ENCODE measurements at places on chromosomes 1 and 21.

- DNase-seq, result no peak
Observed at GRCh38 chr1:1624443-1625403, 7.2 kb upstream of the MMP23B start.

DNA sequence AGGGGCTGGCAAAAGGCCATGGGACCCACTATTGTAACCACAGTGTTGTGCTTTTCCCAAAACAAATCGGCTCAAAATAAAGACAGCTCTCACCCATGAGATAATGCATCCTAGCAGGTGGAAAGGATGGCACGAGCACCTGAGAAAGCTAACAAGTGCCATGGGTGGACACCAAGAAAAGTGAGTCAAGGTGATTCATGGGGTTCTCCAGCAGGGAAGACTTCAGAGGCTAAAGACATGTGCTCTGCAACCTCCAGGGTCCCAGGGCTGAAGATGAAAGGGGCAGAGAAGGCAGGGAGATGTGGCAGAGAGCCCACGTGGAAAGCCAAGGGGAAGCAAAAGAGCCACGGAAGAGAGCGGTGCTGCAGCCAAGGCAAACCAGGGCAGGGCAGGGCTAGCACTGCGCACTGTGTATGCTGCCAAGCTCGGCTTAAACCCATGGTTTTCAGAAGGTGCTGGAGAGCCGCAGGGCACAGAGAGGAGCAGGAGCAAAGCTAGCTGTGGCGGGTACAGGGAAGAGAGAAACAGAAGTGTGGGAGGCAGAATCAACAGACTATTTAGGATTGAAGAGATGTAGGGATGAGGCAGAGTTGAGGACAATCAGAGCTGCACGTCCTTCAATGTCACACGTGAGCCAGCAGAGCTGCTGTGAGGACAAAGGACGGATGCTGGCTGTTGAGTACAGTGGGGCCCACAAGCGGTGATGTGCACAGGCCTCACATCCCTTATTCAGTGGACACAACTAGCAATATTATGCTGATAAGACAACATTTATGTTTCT is 41.8 kb upstream of the C1orf198 start:
- no peak for DNase-seq

DNA sequence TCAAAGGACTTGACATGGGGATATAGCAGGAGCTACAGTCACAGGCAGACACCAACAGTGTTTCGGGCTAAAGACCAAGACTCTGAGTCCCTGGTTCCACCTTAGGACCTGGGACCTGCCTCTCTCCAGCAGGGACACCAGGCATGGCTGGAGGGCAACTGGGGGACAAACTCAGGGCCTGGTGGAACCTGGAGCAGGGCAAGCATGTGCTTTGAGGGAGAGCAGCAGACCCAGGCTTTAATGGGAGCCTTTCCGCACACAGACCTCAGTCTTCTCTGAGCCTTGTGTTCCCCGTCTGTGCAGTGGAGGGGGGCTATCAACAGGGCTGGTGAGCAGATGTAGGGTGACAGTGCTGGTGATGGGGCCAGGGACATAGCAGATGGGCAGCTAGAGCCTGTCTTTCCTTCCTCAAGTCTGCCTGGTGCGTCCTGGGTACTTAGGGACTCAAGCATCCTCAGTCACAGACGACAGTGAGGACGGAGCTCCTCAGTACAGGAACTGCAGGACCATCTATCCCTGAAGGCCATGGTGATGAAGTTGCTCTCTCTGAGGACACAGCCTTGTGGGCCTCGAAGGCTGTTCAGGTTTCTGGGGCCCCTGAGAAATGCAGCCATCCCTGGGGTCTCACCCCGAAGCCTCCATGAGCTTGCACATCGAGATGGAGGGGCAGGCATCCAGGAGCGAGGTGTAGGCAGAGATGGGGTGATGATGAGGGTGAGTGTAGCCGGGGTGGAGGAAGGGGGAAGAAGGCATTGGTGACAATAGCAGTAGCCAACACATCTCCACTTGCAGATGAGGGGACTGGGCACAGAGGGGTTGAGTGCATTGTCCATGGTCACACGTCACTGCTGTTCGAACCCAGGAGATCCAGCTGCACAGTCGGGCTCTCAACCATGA is 593.4 kb downstream of the PTPRU start:
- DNase-seq, result no peak

DNA sequence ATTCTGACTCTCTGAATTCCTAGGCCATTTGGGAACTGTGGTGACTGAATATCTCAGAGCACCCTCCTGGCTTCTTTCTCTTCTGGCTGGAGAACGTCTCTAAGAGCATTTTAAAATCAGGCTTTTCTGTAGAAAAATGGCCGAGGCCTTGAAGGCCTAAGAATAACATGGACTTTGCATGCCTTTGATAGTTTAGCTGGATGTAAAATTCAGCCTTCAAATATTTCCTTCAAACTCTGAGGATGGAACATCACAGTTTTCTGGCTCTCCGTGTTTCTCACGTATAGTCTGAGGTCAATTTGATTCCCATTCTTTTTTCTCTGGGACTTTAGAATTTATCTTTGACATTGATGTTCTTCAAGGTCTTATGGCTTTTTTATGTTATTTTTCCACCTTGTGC is 34.0 kb downstream of the ARHGEF16 start:
- no peak for DNase-seq

DNA sequence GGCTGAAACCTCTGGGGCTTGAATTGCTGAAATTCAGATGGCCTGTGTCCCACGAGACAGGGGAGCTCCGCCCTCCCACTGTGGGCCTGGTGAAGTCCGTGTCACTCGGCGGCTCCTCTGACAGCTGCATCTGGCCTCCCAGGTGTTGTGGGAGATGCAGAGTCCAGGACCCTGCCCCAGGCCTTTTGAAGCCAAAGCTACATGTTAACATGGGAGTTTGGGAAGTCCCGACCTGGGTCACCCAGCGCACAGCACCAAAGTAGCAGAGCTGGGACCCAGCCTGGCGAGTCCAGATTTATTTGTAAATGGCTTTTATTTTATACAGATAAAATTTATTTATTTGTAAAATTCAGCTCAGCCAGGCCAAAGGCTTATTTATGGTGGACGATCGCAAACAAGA is 28.9 kb downstream of the SLC37A1 start:
- DNase-seq, result no peak

- DNase-seq, result no peak
Observed at GRCh38 chr1:39525366-39526165, 34.1 kb downstream of the BMP8A start.

DNA sequence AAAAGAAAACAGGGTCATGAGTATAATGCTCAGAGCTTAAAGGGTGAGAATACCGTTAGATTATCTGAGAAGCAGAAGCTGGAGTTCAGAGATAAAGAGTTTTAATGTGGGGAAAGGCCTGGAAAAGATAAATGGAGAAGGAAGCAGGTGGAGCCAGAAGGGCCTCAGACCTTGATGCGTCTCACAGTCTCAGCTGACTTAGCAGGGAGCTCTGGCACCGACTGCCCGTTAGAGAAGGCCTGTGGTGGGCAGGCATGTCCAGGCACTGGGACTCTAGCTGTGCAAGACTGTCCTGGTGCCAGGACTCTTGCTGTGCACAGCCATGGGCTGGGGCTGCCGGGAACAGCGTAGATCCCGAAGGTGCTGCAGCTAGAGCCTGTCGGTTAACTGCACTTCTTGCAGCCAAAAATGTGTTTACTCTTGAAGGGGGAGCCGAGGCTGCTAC is 3.8 kb upstream of the SLAMF9 start:
- DNase-seq, result no peak

DNA sequence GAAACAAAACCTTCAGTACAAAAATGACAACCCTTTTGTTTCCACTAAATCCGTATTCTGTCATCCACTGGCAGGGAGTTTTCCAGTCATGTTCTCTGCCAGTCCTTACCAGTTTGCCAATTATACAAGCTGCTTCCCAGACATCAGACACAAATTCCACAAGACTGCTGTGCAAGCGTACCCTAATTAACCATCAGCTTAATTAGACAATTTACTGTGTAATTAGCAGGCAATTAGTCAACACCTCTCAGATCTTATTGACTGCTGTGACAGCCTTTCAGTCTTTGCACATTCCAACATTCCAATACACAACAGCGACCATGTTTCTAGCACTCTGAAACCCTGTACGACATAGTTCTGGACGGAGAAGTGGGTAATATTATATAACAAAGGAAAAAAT is 420.1 kb downstream of the DPYD start:
- peak; percentile 80 for DNase-seq

GRCh38 chr1:184533049-184533448 is 146.2 kb downstream of the C1orf21 start:
- no peak for DNase-seq

- DNase-seq, result peak; percentile 10
Observed at GRCh38 chr1:48547561-48548220, 75.7 kb upstream of the SPATA6 start.

GRCh38 chr1:63894627-63895265 is 120.9 kb downstream of the ROR1 start:
- no peak for DNase-seq

- peak; percentile 94 for DNase-seq
Observed at GRCh38 chr1:182601416-182601786, 2.8 kb downstream of the RGS16 start.

- DNase-seq, result no peak
Observed at GRCh38 chr1:18505666-18506065, 24.9 kb downstream of the KLHDC7A start.

DNA sequence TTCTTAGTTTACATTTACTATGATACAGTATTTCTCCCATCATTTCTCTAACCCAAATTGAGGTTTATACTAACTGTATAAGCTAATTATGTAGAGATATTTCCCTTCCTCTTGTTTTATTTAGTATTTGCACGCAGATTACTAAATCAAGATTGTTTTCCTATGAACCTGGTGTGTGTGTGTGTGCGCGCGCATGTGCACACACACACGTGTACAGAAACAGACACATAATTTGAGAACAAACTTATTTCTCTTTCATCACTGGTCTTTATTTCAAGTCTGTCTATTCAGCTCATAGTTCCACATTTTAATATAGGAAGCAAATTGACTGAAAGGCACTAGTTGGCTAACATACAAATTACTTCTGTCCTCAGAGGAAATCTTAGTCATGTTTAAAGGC is 19.7 kb upstream of the COL24A1 start:
- DNase-seq, result no peak

GRCh38 chr1:215202868-215203267 is 120.3 kb downstream of the KCNK2 start:
- no peak for DNase-seq

DNA sequence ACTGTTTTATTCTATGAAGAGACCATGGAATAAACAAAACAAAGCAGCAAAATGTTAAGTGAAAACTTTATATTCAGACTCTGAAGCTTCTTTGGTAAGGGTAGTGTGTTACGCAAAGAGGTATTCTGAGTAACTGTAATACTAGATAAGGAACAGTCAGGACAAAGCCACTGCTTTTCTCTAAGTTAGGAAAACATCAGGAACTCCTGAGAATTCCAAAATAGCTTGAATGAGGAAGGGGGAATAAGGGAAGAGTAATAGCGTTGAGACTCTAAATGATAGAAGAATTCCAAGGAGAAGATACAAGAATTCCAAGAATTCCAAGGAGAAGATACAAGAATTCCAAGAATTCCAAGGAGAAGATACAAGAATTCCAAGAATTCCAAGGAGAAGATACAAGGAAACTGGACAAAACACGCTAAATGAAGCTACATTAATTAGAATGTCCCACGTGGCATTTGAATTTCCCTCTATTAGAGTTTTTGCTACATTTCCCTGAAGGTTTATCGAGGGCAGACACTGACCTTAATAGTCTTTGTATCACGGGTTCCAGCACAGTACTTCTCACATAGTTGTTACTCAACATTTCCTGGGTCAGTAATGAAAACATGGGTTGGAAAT is 71.5 kb downstream of the SMYD3 start:
- no peak for DNase-seq

DNA sequence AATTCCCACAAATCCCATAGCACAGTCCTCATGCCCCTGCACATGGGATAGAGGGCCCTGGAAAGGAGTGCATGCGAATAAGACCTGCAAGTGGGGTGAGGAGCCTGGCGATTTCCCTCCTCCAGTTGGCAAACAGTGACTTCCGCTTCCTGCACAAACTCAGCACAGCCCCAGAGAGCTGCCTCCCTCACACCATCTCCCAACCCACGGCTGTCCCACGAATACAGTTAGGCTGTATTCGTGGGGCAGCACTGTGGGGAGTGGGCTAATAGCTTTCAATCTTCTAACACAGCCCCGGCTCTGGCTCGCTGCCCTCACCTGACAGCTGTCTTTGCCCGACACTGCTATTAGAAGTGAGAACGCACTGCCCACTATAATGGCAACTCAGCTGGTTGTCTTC is 28.2 kb upstream of the CNTN2 start:
- no peak for DNase-seq
